ENCODE measurements at places on chromosomes 13 and 19.

DNA sequence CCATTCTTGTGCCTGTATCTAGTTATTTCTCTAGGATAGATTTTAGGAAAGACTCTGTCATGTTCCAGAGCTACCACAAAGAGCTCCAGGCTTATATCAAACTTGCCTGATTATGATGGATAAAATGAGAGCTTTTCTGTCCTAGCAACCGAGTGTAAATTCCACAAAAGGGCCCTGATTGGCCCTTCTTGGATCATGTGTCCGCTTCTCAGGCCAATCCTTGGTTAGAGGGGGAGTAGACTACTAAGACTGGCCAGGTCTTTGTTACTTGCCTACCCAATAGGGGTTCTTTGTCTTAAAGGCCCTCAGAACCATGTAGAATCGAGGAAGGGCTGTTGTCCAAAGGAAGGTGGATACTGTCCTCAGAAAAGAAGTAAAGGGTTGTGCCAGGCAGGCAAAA, 2.4 kb downstream of the DHX34 start:
- no peak for DNase-seq

DNA sequence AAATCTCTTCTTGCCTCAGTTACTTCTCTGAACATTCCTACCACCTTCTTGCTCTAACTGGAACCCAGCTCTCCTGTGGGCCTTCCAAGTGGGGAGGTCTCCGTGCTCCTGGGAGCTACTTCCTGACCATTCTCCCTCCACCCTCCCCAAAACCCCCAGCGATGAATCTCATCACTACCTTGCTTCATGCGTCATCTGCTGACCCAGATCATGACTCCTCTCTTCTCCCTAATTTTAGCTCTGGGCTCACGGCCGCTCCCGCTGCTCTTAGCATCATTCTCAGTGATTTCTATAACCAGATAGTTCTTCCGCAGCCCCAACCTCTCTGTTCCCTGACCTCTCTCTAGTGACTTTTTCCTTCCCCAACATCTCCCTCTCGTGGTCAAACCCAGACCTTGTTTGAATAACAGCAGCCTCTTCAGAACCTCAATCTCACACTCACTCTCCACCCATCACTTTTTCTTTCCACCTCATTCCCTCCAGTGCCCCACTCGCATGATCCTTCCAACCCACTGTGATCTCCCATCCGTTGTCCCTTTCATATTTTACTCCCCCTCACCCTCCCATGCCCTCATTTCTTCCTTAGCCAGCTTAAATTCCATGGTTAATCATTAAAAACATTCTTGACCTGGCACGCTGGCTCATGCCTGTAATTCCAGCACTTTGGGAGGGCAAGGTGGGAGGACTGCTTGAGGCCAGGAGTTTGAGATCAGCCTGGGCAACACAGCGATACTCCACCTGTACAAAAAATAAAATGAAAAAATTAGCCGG, 21.8 kb downstream of the MRPS12 start:
- no peak for DNase-seq

DNA sequence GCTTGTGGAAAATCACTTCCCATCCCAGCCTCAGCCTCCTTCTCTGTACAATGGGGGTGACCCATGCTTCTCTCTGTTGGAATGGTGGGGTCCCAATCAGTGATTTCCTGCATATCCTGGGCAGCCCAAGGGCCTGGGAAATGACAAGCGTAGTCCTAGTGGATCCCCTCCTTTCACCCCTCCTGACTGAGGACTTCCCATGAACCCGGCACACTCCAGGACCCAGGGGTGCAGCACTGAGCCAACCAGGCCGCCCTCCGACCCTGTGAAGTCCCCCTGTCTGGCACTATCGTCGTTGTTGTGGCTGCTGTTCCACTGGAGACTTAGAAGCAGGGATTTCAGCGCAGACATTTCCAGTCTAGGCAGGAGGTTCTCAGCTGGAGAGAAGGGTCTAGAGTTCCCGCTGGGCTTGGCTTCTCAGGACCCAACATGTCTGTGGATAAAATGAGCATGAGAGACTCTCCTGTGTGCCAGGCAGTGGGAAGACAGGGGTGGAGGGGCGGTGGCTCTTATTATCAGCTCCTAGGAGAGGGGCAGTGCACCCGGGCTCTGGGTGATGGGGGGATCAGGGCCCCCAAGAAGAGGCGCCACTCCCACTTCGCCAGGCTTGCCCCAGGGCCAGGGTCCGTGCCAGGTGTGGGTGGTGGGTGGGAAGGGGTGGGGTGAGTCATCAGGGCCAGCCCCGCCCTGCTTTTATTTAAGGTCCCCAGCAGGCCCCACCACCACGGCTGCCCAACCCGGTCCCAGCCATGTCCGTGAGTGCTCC, at the start of gene LGALS7B:
Gene LGALS7B (plus strand): TSS at position 723 of the 766 bp plus-strand sequence. CDS start 27 bp downstream, at position 750.
- no peak for DNase-seq

DNA sequence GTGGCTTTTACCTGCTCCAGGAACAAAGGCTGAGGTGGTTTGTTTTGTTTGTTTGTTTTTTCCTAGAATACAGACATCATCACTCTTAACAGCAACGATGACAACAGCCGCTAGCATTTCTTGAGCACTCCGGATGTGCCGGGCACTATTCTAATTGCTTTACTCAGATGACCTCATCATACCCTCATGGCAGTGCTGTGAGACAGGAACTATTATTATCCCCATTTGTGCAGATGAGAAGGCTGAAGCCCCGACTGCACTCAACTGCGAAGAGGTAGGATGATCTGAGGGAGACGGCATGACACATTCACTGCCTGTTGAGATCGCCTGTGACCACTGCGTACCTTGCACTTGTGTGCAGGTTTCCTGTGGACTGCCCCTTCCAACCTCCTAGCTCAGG, 66.5 kb downstream of the CCDC70 start:
- DNase-seq, result peak; percentile 6

- DNase-seq, result no peak
Observed at GRCh38 chr19:49573009-49573408, 7.3 kb downstream of the NOSIP start.

- no peak for DNase-seq
Observed at GRCh38 chr13:95605448-95606125, 38.9 kb downstream of the DZIP1 start.

DNA sequence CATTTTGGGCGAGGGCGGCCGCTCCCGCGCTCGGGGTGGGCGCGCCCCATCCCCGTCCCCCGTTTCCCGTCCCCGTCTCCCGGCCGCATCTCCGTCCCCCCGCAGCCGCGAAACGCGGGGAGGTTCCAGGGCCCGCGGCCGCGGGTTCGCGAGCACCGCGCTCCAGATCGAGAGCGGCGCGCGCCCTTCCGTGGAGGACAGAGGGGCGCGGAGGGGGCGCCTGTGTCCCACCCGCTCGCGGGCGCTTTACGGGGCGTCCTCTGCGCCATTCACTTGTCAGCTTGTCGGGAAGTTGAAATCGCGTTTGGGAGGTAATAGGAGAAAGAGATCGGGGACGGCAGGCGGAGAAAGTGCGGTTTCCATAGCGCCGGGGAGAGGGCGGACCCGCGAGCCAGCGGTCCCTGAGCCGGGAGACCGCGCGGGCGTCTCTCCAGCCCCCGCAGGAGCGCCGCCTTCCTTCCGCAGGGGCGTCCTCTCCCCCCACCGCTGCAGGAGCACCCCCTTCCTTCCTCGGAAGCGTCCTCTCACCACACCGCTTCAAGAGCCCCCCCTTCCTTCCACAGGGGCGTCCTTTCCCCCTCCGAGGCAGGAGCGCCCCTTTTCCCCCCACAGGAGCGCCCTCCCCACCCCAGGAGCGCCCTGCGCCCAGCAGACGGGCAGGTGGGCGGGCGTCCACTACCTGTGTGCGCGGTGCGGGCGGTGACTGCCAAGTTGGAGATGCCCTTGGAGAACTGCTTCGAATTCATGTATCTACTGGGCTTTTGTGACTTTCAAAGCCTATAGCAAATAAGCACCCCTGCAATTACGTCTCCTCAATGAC, 962 bp upstream of the IRS2 start:
- no peak for DNase-seq

GRCh38 chr19:47499863-47500830, 14.7 kb downstream of the NAPA start:
- no peak for DNase-seq

GRCh38 chr13:53250272-53250875, 221.8 kb downstream of the OLFM4 start:
- DNase-seq, result peak; percentile 74

DNA sequence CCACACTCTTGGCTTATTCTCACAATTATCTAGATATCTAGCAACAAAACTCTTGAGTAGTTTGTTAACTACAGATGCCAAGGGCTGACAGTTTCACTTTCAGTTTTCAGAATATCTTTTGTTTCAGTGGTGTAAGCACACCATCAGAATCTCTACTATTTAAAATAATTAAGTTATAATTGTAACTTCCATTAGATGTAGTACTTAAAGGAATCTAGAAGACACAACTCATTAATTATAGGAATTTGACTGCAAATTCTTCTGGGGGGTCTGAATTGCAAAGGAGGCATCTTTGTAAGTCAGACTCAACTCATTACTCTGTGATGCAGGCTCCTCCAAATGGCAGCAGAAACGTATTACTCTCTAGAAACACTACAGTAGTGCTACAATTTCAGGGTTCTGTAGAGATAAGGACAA, 44.9 kb upstream of the USPL1 start:
- peak; percentile 61 for DNase-seq

DNA sequence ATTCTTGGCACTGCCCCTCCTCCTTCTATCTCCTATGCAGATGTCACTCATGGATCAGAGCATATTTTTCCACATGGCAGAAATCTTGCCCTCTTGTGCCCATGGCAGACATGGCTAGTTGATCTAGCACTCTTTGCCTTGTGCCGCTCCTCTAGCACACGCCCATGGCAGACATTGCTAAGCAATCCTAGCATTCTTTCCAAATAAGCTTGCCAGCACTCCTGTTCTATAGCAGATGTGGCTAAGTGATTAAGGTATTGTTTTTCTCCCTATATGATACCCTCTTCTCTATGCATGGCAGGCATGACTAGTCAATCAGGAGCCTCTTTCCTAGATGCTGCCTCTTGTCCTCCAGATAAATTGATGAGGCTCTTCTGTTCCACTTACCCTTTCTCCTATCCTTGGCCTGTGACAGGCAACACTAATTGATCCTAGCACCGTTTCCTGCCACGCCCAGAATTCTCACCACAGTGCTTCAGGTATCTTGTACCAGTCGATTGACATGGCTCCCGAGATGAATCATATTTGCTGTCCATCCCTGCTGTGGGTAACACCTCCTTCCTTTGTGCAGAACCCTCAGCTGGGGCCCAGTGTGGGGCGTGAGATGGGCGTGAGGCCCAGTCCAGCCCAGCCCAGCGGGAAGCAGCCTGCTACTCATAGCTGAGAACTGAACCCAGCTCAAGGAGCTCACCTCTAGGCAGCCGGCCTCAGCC, 26.9 kb downstream of the TMED1 start:
- DNase-seq, result no peak

DNA sequence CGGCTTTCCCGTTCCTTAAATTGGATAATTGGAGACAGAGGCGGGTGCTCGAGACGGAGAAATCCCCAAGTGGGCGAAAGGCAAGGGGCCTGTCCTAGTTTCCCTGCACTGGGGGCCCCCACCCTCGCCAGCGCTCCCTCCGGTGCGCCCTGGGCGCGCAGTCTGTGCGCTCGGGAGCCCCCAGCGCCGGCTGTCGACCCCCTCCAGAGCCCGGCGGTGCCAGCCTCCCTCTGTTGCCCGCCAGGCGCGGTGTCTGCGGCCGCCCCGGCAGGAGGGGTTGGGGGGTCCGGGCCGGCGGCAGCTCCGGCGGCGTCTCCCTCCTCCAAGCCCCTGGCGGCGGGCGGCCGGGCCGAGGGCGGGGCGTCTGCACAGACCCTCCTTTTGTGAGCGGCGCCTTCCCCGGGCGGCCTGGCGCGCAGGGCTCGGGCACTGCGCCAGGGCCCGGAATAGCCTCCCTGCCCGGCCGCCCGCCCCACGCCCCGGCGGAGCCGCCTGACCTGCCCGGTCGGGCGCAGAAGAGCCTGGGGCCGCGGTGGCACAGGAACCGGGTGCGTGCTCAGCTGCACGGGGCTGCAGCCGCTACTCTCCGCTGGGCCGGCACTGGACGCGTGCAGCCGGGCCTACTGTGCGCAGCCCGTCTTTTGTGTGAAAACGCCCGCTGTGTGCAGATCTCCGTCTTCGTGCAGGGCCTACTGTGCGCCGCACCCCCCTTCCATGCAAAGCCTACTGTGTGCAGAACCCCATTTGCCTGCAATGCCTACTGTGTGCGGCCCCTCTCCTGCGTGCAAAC, 13.2 kb downstream of the GADD45B start:
- DNase-seq, result peak; percentile 85

DNA sequence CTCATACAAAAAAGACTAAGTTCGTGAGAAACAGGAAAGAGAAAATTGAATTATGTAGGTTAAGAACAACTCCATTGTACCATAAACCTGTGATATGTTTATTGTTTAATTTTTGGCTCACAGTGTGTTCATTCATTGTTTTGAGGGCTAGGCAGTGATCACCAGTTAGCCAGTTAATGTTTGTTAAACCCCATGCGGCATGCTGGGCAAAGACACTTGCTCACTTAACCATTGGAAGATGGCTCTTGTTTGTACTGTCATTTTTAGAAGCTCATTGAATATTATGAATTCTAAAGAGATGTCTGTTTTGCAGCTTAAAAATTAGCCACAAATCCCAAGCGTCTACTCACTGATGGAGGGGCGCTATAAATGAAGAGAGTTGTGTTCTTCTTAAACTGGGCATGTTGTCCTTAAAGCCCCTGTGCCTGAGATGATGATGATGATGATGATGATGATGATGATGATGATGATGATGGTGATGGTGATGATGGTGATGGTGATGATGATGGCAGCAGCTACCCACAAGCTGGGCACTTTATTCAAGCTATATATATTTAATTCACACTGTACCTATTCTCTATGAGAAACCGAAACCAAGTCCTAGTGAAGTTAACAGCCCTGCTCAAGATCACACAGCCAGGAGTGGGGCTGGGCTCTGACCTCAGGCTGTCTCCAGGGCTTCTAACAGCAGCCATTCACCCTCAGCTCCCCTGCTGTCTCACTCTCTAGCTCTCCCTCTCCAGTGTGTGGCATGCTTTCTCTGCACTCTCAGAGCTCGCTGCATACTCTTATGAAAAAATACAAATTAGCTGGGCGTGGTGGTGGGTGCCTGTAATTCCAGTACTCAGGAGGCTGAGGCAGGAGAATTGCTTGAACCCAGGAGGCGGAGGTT, 169.1 kb downstream of the SHISA2 start:
- no peak for DNase-seq

DNA sequence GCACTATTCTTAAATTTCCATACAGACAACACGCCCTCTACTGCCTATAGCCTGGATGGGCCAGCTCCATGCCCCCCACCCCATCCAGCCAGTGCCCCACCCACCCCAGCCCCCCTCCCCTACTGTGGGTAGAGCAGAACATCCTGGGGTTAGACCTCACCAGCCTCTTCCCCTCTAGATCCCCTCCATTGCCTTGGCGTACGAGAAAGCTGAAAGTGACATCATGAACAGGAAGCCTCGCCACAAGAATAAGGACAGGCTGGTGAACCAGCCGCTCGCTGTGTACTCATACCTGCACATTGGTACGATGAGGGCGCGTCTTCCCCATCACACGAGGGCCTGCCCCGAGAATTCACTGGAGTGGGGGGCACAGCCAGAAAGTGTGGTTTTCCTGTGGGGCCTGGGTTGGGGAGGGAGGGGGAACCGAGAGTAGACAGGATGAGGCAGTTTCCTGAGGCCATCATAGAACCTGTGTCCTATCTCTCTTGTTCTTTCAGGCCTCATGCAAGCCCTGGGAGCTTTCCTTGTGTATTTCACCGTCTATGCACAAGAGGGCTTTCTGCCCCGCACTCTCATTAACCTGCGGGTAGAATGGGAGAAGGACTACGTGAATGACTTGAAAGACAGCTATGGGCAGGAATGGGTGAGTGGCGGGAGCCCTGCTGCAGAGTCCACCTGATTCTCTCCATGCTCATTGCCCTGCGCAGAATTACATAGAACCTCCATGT, 29.1 kb downstream of the ATP12A start:
- DNase-seq, result no peak

- DNase-seq, result no peak
Observed at GRCh38 chr13:98575009-98575903, 1.7 kb downstream of the STK24 start.
